ENCODE measurements at places on chromosomes 1 and 21.

DNA sequence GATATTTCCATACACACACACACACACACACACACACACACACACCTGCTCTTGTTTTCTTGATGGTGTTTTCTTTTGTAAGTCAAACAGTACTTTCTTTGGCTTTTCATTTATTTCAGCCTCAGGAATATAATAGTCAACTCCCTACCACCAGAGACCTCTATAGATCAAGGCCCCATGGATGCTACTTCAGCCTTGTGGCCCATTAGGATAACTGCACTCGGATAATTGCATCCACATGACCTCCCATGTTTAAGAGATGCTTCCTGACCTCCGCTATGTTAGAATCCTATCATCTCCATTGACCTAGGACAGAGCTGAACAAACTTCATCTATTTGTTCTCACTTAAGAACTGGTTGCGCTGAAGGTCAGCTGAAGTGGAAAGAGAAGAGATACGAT is 1094.0 kb upstream of the B3GALT2 start:
- no peak for DNase-seq

GRCh38 chr1:38919130-38919529 is 22.5 kb downstream of the RHBDL2 start:
- DNase-seq: no peak

DNA sequence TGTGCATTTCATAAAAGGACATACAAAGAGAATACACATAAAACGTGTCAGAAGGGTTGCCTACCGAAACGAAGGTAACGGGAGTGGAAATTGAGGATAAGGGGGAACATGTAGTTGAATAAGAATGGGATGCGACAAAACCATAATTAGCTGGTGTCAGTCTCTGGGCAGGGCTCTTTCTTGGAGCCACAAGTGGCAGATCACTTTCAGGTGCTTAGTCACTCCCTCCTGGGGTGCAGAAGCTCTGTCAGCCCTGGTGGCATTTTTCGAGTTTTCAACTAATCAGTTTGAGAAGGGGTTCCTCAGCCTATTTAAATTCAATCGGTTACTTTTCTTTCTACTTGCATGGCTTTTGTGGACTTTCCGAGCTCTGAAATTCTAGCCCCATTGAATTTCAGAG is 133.9 kb upstream of the IGSF21 start:
- no peak for DNase-seq

DNA sequence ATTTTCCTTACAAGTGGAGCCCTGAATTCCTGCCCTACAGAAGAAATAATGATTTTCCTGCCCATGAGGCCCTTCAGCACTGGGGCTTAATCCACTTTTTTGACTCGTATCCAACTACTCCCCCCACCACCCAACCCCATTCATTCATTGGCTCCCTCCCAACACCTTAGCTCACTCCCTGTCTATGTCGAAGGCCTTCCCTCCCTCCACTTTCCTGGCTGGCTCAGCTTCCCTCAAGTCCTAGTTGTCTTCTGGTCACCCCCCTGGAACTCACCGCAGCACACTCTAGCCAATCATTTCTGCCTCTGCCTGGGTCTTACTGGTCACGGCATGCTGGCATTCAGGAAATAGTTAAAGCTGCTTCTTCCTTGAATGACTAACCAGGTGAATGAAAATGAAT is 118.9 kb downstream of the PGBD5 start:
- DNase-seq: peak; percentile 27

- DNase-seq: peak; percentile 62
Observed at GRCh38 chr1:214658785-214659184, 55.8 kb downstream of the CENPF start.

GRCh38 chr1:230868736-230869385 is 540 bp upstream of the C1orf198 start:
- peak; percentile 46 for DNase-seq

DNA sequence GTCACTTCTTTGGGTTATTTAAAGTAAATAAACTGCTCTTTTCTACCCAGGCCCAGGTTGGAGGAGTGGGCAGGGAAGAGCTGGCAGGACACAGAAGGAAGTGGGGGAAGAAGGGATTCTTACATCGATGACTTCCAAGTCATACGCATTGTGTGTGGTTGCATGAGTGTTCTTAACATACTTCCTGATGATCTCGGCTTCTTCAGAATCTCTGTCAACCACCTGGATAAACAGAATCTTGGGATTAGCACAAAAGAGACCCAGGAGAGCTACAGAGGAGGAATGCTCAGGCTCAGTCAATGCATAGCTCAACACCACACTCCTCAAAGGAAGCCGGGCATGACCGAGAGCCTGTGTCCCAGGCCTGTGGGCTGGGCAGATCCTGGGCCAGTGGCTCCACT is 42.1 kb downstream of the PARP1 start:
- peak; percentile 16 for DNase-seq

DNA sequence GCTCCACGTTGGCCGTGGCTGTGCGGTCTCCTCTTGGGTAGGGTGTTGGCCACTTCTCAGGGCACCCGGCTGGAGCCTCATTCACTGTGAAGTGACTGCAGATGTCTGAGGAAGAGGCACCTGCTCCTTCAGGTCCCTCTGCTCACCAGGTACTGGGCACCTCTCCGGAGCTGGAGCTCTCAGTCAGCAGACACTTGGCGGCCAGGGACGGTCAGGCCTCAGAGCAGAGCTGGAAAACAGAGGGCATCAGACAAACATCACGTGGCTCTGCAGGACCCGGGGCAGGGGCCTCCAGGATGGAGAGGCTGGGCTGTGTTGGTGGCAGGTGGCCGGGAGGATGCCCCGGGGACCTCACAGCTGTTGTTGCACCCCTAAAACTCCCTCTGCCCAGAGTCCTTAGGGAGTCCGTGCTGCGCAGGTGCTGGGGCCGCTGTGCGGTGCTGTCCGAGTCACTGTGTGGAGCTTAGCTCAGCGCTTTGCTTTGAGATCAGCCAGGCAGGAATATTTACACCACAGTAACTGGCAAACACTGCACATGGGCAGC is 59.7 kb downstream of the SLX9 start:
- no peak for DNase-seq

GRCh38 chr1:115727706-115728249 is 40.7 kb downstream of the CASQ2 start:
- peak; percentile 85 for DNase-seq

DNA sequence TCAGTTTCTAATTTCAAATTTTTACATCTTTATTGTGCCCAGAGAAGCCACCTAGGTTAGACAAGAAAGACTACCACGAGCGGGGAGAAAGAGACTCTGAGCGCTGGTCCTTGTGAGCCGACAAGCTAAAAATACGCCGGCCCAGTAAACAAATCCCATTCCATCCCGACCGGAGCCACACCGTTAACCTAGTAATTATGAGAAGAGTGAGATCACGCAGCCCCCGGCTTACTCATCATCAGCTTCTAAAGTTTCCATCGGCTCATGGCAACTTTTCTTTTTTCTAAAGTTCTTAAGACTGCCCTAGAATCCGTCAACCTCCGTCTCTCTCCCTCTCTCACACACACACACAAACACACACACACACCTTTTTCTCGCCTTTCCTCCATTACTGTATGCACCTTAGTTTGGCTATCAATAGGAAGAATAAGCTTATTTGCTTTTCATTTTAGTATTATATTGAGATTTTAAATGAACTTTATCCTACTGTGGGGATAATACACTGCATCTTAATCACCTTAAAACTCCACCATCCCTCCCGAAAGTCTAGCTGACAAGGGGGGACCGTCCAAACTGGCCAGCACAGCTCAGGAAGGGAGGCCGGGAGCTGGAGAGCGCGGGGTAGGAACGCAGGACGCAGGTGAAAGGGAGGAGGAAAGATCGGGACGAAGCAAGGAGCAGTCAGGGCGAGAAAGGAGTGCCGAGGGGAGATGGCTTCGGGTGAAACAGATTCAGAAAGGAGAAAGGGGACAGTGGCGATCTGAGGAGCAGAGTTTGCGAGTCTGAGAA is 728 bp downstream of the OTUD7B start:
- peak; percentile 75 for DNase-seq

DNA sequence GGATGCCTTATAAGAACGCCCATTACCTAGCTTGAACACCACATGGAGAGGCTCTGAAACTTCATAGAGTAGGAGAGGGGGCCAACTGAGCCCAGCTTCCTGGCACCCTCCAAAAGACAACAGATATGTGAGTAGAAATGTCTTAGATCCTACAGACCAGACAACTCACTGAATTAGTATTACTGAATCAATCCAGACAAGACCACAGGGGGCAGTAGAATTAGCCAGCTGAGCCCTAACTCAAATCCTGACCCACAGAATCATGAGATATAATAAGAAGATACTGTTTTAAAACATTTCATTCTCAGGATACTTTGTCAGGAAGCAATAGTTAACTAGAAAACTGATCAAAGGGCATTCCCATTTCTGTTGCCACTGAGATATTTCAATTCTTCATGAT is 45.8 kb upstream of the C1orf21 start:
- DNase-seq: peak; percentile 5

GRCh38 chr21:42125571-42126544 is 54.7 kb downstream of the UMODL1 start:
- DNase-seq: peak; percentile 33

- DNase-seq: peak; percentile 81
Observed at GRCh38 chr1:203807196-203807595, 11.8 kb downstream of the ZBED6 start.
